Hematopoietic multipotent progenitor cell treated with erythropoietin and hydrocortisone succinate and interleukin-3 and kit ligand, for 15 days (in vitro differentiated cells): ENCODE measurements at places on chromosomes 2 and 18.

GRCh38 chr18:6994771-6995430 is 122.7 kb downstream of the LAMA1 start:
- DNase-seq, result no peak

DNA sequence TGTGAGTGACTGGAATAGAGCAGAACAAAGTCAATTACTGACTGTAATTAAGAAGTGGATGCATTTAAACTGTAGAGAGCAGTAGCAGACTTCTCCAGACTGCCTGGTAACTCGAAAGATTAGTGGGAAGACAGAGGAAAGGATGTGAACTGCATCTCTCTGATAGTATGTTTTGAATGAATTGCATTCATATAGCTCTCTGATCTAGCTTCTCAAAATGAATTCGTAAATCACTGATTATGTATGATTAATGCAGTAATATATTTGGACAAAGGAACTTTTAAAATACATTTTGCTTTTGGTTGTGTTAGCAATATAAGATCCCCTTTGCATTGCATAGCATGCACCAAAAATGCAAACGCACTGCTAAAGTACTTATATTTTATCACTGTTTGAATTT is 304.0 kb downstream of the ARHGAP15 start:
- DNase-seq, result no peak

- DNase-seq, result no peak
Observed at GRCh38 chr2:14677039-14677438, 44.5 kb downstream of the LRATD1 start.

DNA sequence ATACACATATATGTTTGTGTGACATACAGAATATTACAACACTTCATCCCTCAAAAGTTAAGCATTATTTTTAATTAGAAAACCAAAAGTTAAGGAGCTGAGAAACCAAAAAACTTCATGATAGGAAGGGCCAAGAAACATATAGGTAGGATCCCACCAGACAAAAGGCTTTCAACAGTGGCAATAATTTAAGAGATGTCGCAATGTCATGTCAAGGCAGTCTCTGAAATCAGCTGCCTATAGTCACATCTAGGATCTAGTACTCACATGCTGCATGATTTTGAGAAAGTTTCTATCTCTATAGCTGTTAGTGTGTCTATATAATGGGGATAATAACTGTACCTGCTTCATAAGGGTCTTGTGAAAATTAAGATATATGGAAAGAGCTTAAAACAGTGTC is 72.7 kb downstream of the SPIRE1 start:
- no peak for DNase-seq

DNA sequence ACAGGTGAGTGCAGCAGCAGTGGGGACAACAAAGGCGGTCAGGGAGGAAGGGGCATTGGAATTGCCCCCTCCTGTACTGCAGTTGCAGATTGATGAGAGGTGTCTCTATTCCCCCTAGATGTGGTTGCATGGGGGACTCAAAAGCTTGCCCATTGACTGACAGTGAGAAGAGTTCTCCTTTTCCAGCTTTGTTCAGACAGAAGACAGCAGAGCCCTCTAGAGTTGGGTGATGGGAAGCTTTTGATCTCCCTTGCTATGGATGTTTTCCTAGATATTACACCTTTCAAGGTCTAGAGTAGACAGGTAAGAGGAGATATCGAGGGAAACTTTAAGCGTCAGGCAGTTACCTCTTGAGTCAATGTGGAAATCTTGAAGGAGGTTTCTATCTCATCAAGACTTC is 2.9 kb downstream of the PROKR1 start:
- no peak for DNase-seq

- DNase-seq, result no peak
Observed at GRCh38 chr2:5520463-5520972, 171.7 kb upstream of the SOX11 start.

DNA sequence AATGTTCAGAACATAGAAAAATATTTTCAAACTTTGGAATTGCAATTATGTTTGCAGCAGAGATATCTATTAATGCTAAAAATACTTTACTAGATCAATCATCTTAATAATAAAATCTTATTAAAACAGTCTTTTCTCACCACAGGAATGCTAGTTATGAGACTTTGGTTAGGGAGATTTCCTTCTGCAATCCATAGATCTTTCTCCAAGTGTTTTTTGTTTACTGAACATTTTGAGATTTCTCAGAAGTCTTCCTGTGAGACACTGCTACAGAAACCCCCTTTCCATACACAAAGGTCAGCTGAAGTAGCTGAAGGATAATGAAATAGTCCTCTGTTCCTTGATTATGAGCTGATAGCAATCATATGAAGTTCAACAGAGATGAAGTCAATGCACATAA is 59.4 kb upstream of the RAPH1 start:
- DNase-seq, result no peak

GRCh38 chr2:208488686-208489564 is 82.3 kb downstream of the PTH2R start:
- peak; percentile 14 for DNase-seq

DNA sequence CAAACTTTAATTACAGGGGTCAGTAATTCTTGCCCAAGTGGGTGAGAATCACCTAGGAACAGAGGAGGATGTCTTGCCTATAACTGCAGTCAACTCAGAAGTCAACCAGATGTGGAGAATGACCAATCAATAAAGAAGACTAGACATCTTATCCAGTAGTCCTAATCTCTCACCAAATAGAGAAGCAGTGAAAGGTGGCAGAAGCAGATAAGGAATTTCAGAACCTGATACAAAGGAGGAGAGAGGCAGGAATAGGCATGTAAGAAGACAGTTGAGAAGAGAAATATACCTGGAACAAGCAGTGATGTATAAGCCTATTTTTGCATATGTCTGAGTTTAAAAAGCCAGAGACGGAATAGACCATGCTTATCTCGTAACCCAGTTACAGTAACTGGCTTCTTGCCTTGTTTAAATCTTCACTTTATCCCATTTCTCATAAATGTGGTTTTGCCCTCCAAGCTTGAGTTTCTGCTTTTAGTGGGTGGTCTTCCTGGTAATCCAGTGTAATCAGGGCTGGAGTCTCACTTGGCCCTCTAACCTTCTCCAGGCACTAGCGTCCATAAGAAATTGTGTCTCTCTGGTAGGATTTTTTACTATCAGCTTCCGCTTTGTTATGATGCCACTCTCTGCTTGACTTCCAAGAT is 401.0 kb downstream of the SUCLG1 start:
- no peak for DNase-seq

- no peak for DNase-seq
Observed at GRCh38 chr2:222652491-222653255, 3.2 kb downstream of the FARSB start.

DNA sequence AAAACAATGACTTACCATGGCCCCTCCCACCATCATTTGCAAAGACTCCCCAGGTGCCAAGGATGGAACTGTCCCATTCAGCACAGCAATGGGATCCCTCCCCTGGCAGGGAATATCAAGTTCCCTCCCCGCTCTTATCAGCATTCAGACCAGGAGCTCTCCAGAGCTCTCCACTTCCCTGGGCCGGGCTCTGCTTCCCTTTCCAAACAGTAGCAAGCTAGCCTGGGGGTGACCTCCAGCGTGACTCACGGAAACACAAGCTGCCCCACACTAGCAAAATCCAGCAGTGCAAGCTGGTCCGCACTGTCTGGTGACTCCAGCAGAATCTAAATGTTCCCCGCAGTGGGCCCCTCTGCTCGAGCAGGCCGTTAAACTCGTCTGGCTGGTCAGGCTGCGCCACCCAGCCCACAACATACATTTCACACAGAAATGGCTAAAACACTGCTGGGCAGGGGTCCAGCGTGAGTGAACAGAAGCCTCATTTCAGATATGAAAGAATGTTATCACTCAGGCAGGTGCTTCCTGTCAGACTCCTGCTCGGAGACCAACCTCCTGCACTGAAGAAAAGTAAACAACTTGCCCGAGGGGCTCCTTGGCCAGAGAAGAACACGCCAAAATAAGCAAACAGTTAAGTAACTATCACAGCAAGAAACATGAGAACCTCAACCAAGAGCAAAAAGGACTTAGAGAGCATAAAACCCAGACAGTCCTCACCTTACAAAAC is 33.9 kb downstream of the STAT1 start:
- no peak for DNase-seq

GRCh38 chr2:70340761-70341476 is 39.1 kb upstream of the FAM136A start:
- peak; percentile 48 for DNase-seq

DNA sequence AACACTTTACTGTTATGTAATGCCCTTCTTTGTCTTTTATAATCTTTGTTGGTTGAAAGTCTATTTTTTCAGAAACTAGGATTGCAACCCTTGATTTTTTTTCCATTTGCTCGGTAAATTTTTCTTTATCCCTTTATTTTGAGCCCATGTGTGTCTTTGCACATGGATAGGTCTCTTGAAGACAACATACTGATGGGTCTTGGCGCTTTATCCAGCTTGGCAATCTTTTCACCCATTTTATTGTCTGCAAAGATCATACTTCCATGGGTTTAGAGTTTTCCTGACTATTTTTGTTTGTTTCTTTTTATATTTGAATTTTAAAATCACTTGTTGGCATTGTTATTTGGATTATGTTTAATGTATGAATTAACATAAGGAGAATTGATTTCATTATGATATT is 27.0 kb downstream of the ACOXL start:
- no peak for DNase-seq

GRCh38 chr2:136117909-136118818 is at the start of gene CXCR4:
Gene CXCR4, minus strand, starts transcription at chr2:136118149. Its CDS starts 89 bp downstream, at chr2:136118060.
- DNase-seq, result no peak

GRCh38 chr2:200640176-200640575 is 54.4 kb downstream of the AOX1 start:
- no peak for DNase-seq

- no peak for DNase-seq
Observed at GRCh38 chr2:16725549-16725948, 59.9 kb upstream of the CYRIA start.
